ENCODE measurements at places on chromosomes 13 and 19.

GRCh38 chr19:22286151-22286810 lies at the start of gene ZNF729:
Gene ZNF729, plus strand, starts transcription at chr19:22286441. Its CDS starts 85 bp downstream, at chr19:22286526.
- DNase-seq, result no peak

- DNase-seq, result no peak
Observed at GRCh38 chr19:6740589-6741343, 1.3 kb downstream of the TRIP10 start.

GRCh38 chr13:108212886-108213285 lies 2.5 kb downstream of the LIG4 start:
- DNase-seq, result no peak

GRCh38 chr13:109939180-109939579 lies 152.8 kb upstream of the IRS2 start:
- no peak for DNase-seq

DNA sequence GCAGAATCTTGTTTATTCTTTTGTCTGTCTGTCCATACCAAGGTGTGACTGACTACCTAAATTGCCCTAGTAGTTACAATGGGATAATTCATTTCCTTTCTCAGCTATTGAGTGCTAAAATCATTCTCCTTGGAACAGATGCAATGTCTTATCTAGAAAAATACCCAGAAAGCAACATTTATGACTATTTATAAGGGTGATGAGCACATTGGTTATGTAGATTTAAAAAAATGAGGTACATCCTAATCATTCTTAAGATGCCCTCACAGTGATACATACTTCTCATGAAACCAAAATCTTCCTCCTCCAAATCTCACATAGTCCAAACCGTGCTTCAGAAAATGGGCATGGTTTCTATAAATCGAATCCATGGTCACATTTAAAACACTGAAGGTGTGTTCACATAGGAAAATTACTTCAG lies 11.6 kb upstream of the UBE2L5 start:
- no peak for DNase-seq

DNA sequence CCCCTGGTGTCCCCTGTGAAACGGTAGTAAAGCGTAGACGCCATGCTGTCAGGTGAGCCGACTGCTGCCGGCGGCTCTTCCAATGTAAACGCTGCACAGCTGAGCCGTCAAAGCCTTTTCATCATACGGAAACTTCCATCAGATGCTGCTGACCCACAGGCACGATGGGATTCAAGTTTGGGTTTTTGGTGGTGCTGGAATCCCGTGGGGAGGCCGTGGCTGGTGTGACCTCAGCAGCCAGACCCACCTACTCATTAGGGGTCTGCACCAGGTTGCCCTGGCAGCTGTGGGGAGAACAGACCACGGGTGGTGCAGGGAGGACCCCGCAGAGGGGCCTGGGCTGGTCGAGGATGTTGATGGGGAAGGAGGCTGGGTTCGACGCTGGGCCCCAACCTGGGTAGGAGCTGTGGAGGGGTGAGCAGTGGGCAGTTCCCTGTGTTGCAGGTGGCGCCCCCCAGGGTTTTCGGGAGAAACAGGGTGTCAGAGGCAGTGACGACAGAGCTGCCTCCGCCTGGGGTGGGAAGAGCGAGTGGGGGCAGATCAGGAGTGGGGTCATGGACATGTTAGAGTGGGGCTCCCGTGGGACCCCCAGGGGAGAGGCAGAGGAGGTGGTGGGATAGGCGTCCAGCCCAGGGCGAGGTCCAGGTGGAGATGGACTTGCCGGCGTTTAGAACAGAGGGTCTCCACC lies 6.6 kb downstream of the GRIN3B start:
- no peak for DNase-seq

DNA sequence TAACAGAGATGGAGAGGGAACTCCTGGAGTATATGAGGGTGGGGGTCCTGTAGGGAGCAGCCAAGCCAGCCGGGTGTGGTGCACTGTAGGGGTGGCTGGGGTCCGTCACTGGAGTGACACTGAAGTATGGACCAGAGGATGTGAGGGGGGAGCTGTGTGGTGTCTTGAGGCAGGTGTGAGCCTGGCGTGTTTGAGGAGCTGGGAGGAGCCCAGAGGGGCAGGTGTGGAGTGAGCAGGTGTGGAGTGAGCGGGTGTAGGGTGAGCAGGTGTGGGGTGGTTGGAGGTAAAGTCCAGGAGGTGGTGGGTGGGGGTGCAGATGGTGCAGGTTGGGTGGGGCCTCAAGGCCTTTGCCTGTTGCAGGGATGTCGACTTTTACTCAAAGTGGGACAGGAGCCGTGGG lies 5.9 kb downstream of the B3GNT8 start:
- no peak for DNase-seq

GRCh38 chr13:73870970-73871935 lies 263.0 kb downstream of the KLF12 start:
- DNase-seq, result peak; percentile 62

GRCh38 chr19:8501981-8502380 lies 459 bp downstream of the PRAM1 start:
- no peak for DNase-seq

- DNase-seq, result no peak
Observed at GRCh38 chr13:74973935-74974879, 507.8 kb downstream of the TBC1D4 start.

- DNase-seq, result no peak
Observed at GRCh38 chr19:2035590-2035991, 15.5 kb downstream of the MKNK2 start.

DNA sequence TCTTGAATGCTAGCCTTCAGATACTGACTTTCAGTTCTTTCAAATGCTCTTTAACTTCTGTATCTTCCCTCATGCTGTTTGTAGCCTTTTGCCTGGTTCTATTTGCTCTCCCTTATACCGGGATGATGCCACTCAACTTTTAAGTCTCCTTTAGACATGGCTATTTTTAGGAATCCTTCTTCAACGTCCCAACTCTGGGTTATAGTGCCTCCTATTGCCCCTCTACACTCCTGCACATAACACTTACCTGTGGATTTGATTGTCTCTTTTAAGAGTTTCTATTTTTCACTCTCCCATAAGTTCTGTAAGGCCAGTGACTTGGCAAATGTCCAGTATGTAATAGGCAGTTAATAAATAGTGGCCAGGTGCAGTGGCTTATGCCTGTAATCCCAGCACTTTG lies 343.0 kb downstream of the KLF5 start:
- DNase-seq, result no peak

DNA sequence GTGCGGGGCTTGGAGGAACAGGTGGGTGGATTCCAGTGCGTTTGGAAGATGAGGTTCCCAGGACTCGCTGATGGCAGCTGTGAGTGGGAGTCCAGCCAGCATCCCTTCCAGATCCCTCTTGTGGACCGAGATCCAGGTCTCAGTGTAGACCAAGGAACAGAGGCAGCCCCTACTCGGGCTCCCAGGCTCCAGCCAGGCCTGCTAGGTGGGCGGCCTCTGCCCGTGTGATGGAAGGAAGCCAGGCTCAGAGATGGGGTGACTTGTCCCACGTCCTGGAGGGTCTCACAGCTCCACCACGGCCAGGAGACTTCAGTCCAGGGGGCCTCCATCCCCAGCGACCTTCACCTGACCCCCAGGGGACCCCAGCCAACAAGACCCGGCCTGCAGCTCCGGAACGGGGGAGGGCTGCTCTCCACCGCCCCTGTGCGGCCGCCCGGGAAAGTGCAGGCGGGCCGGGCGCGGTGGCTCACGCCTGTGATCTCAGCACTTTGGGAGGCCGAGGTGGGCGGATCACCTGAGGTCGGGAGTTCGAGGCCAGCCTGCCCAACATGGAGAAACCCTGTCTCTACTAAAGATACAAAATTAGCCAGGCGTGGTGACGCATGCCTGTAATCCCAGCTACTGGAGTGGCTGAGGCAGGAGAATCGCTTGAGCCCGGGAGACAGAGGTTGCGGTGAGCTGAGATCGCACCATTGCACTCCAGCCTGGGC lies 729 bp upstream of the MADCAM1 start:
- DNase-seq, result peak; percentile 66

- DNase-seq, result no peak
Observed at GRCh38 chr13:21701460-21701859, 30.6 kb downstream of the FGF9 start.

GRCh38 chr19:4504891-4505569 lies 13.3 kb downstream of the PLIN4 start:
- DNase-seq, result no peak

DNA sequence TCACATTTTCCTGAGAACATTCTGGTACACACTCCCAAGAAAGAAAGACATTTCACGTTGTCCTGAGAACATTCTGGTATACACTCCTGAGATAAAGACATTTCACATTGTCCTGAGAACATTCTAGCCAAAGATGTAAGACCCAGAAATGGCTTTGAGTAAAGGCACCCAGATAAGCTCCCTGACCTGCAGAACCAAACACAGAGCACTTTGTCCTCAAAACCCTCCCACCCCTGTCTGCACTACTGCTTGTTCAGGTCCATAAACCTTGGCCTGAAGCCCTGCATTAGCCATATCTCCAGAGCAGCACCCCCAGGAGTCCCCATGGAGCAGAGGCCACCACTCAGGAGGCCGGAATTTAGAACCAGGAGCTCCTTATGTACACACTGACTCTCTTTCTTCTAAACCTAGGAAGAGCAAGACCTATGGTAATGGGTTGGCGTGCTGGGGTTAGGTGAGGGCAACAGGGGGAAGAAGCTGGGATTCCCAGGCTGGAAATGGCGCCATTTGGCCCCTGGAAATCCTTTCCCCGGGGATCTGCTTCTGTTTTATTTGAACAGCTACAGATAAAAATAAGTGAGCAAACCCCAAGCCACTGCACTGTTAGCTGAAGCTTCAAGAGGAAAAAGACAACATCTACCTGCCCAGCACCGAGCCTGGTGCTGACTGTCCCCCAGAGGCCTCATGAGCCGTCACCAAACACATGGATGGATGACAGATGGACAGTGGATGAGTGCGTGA lies 13.7 kb downstream of the GAS6 start:
- no peak for DNase-seq

DNA sequence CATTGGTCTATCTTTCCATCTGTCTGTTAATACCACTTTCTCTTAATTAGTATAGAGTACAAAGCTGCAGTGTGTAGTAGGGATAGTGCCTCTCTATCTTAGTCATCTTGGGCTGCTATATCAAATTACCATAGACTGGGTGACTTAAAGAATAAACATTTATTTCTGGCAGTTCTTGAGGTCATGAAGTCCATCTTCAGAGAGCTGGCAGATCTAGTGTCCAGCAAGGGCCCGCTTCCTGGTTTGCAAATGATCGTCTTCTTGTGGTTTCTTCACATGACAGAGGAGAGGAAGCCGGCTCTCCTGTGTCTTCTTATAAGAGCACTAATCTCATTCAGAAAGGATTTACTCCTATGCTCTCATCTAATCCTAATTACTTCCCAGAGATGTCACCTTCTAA lies 6.1 kb downstream of the ZNF700 start:
- peak; percentile 14 for DNase-seq

- no peak for DNase-seq
Observed at GRCh38 chr13:41565846-41566245, 108.5 kb downstream of the RGCC start.

DNA sequence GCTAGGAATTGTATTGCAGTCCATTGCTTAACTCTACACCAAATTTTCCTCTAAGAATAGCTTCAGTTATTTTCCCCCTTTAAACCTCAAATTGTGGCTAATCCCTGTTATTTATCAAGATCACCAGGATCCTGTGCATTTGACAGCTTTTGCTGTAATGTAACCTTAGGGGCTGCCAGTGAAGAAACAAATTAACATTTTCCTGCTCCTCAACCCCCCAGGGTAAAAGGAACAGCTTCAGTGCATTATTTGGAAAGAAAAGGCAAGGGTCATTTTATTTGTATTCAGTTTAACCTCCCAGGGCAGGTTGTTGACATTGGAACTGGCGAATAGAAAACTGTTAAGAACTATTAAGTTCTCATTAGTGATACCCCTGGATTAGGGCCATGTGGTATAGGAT lies 57.0 kb downstream of the PCDH20 start:
- no peak for DNase-seq

DNA sequence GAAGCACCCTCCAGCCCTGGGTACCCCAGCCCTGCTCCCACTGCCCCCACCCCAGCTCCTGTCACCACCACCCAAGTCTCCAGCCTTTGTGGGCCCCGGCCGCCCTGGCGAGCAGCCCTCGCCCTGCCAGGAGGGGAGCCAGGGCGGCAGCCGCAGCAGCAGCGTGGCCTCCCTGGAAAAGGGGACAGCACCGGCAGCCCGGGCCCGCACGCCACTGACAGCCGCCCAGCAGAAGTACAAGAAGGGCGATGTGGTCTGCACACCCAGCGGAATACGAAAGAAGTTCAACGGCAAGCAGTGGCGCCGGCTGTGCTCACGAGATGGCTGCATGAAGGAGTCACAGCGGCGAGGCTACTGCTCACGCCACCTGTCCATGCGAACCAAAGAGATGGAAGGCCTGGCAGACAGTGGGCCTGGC lies 3.9 kb downstream of the CIC start:
- no peak for DNase-seq

DNA sequence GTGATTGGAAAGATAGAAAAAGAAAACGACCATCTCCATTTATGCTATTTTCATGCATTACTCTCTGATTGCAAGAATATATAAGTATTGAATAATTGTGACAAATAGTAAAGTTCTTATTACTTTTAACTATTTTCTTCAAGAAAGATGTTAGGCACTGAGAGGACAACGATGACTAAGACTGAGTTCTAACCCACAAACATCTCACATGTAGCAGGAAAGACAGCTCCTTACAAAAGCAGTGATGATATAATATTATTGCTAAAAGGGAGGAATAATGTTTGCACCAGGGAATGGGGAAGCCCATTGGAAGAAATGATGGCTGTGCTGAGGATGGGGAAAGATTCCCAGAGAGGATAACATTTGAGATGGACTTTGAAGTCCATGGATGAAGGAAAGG lies 22.6 kb downstream of the RXFP2 start:
- no peak for DNase-seq

GRCh38 chr13:100128373-100128772 lies 39.5 kb downstream of the PCCA start:
- DNase-seq, result peak; percentile 26

DNA sequence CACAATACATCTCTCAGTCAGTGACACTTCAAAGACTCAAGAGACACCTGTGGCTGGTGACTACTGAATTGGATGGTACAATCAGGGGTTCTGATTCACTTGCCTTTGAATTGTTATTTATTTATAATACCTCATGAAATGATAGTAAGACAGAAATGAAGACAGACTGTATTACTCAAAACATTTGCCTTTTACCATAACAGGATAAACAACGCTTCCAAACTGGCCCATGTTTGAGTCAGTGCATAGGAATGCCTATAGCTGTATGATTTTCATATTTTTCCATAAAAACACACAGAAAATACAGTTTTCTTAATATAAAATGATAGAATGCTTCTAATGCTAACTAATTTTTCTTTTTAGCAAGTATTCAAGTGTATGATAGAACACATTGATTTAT lies 59.5 kb upstream of the FGF14 start:
- no peak for DNase-seq

- no peak for DNase-seq
Observed at GRCh38 chr13:27130223-27130978, 41.2 kb downstream of the USP12 start.

GRCh38 chr19:54390942-54391577 lies 24.2 kb upstream of the TTYH1 start:
- DNase-seq, result peak; percentile 40

GRCh38 chr13:107715496-107715895 lies 499.8 kb downstream of the LIG4 start:
- no peak for DNase-seq

DNA sequence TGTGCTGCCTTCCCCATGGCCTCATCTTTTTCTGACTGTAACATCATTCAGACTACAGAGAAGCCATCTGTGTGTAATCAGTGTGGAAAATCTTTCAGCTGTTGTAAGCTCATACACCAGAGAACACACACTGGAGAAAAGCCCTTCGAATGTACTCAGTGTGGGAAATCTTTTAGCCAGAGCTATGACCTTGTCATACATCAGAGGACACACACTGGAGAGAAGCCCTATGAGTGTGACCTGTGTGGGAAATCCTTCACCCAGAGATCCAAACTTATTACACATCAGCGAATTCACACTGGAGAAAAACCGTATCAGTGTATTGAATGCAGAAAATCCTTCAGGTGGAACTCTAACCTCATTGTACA lies 17.2 kb upstream of the ZNF8 start:
- no peak for DNase-seq
